ENCODE measurements at places on chromosomes 3 and 15.

- DNase-seq, result no peak
Observed at GRCh38 chr3:15299036-15299435, 33.4 kb downstream of the SH3BP5 start.

GRCh38 chr15:74174958-74175253, 1.4 kb downstream of the ISLR start:
- DNase-seq, result no peak

- DNase-seq, result no peak
Observed at GRCh38 chr3:22231061-22231460, 480.1 kb upstream of the ZNF385D start.

DNA sequence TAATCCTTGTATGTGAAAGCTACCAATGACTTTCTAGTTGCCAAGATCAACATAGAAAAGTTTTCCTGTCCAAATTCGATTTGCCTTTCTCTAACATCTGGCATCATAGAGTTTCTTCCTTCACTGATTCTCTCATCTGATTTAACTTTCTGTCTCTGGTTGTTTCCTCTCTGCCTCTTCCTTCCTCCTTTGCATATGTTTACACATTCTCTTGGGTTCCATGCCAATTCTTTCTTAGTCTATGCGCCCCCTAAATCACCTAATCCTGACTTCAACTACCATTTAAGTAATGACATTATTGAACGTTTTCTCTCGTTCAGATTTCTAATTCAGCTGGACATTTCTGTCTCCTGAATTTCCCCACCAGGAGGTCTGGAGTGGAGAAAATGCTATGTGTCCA, 561.9 kb upstream of the TGFBR2 start:
- no peak for DNase-seq

DNA sequence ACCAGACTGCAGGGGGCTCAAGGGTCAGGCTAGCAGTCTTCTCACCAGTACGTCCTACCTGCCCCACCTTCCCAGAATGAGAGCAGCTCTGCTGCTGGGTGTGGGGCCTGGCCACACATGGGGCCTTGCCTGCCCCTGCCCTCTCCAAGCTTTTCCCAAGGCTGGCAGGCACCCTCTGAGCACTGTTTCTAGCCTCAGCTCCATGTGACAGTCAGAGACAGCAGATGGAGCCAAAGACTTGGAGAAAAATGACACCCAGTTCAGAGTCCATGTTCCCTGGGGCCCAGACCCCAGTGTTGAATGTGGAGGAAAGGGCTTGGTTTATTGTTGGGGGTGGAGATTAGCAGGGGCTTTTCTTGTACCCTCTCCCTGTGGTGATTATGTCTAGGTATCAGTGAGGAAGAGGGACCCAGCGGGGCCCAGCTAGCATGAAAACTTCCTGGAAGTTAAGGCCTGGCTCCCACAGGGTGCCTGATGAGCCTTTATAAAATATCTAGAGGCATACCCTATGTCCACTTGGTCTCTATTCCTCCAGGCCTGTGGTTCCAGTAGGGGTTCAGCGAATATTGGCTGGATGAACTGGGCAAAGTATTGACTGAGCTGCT, 153.8 kb downstream of the EEFSEC start:
- DNase-seq, result no peak

DNA sequence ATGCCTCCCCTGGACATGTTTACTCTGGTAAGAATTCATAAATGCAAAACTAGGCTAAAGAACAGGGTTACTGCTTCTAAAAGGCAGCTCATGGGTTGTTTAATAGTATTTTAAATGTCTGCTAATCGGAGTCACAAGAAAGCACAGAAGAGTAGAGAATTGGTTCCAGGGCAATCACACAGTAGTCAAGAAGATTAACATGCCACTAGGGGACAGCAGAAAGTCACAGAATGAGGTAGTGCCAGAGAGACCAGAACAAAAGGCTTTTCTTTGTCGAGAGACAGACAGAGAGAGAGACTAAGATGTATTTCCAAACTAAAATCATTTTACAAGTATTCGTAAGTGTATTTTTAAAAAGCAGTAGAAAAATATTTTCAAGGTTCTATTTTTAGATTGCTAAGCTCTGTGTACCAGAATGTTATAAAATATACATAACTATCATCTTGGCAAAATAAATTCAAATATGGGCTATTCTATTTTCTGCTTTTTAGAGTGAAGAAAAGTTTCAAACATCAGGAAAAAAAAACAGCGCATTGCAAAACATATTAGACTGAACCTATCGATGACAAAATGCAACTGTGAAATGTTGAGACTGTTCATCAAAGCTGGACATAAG, 78.3 kb upstream of the CDIN1 start:
- DNase-seq, result no peak

GRCh38 chr3:131903988-131904415, 130.8 kb downstream of the CPNE4 start:
- DNase-seq, result no peak

- DNase-seq, result no peak
Observed at GRCh38 chr15:74240002-74240568, 4.0 kb downstream of the CCDC33 start.

DNA sequence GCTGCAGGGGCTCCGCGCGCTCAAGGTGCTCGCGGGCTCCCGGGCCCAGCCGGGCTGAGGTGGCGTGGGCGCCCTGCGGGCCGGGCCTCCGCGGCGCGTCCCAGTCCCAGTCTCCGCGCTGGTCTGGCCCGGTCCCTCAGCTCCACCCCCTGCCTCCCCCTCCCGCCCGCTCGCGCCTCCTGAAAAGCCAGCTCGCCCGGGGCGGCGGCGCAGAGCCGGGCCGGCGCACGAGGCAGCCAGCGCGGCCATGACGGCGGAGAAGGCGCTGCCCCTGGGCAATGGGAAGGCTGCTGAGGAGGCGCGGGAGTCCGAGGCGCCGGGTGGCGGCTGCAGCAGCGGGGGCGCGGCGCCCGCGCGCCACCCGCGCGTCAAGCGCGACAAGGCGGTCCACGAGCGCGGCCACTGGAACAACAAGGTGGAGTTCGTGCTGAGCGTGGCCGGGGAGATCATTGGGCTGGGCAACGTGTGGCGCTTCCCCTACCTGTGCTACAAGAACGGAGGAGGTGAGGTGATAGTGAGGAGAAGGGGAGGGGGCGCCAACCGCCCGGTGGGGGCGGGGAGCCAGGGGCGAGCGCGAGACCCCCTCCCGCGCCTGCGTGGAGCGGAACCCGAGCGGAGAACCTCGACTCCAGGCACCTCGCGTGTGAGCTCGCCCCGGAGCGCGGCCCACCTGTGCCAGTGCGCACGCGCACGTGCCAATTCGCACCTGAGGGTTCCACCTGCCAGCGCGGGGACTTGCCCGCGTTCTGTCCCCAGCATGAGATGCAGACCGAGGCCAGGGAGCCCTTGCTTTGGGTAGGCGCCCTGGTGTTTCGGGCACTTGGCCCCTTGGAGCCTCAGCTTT, at the start of gene SLC6A11:
SLC6A11 (plus strand) TSS at position 210 of the 844 bp plus-strand sequence; CDS start at position 248, 38 bp downstream.
- DNase-seq, result no peak

DNA sequence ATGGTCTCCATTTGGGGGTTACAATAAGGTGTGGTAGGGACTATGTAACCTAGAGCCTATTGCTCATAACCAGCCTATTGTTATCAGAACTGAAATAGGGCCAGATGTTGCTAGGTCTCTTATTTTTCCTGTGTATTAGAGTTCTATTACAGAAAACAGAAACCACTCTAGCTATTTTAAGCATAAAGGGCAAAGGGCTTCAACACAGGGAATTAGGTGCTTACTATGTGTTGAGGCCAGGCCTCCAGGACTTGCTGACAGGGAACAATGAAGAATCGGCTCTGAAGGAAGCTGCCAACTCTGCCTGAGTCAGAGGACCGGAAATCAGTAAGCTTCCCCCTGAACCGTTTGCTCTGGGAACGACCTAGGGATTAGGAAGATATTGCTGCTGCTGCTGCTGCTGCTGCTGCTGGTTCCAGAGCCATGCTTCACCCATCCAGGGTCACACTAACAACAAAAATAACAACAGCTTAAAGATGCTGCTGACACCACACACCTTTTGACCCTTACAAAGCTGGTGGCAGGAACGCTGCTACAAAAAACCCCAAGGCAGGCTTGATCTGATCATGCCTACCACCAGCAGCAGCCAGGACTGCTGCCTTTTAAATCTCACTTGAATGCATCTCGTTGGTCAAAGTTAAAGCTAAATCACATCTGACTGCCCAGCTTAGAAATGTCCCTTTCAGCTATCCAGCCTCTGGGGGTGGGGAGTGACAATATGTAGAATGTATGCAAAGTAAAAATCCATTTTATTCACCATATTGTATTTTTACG, 276.9 kb upstream of the IL12A start:
- no peak for DNase-seq

- DNase-seq, result no peak
Observed at GRCh38 chr15:36803773-36804172, 224.3 kb downstream of the CDIN1 start.

DNA sequence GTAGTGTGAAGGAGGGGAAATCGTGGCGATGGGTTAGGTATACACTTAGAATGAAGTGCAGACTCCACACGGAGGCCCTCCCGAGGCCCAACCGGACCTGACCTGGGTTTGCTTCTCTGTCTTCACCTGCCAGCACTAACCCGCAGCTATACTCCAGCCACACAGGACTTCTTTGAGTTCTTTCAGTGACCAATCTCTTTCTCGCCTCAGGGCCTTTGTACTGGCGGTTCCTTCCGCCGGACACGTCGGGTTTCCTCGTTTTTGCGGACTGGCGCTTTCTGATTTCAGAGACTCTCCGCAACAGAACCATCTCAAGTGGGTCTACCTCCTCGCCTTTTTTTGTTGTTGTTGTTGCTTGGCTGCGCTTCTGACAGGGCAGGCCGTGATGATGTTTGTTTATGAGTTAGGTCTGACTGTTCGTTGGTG, at the start of gene NEIL1:
NEIL1 (plus strand) TSS at position 244 of the 426 bp plus-strand sequence. CDS start 1,867 bp downstream, outside the sequence.
- DNase-seq, result no peak

- DNase-seq, result no peak
Observed at GRCh38 chr15:69395991-69396390, 18.2 kb upstream of the KIF23 start.

- DNase-seq, result no peak
Observed at GRCh38 chr3:120506076-120506827, 55.5 kb upstream of the FSTL1 start.

- DNase-seq, result peak; percentile 69
Observed at GRCh38 chr3:50587806-50588758, 18.8 kb downstream of the HEMK1 start.

DNA sequence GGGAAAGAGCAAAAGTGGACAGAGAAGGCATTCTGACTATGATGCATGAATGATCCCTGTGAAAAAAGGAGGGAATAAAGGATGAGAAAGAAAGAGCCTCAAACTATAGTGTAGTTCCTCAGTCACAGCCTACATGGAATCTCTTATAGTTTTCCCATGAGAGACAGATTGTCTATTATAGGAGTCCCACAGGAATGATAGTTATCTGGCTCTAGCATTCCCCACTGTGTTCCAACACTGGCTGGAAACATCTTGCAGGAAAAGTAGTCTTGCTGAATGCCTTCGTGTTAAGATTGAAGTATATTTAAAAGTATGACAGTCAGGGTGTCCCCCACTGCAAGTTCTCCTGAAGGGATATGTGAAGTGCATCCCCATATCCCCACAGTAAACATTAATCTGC, 641.5 kb upstream of the NECTIN3 start:
- DNase-seq, result no peak

DNA sequence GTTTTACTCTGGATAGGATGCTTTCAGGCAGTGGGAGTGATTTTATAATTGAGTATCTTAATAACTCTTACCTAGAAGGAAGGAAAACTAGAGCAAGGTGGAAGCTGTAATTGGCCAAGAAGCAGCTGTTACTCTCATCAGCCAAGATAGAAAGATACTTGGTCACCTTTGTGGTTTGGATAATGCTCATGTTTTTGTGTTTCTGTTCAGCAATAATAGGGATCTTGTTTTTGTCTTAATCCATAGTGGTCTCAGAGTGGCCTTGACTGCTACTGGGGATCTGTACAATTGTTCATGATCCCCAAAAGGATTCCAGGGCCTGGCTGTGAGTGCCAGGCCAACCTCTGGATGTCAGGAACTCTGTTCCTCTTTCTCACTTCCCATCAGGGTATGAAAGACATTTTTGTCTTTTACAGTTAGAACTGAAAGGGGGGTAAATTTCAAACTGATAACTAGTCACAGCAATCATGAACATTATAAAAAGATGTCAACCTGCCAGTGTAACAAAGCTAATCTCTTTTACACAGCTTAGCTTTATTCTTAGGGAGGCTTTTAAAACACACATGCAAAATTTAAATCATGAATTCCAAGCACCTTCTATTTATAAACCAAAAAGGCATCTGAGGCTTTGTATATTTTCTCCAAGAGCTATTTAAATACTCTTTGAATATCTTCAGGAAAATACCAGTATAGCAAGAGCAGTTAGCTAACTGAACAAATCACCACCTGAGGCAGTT, 6.0 kb downstream of the UBL7 start:
- no peak for DNase-seq

DNA sequence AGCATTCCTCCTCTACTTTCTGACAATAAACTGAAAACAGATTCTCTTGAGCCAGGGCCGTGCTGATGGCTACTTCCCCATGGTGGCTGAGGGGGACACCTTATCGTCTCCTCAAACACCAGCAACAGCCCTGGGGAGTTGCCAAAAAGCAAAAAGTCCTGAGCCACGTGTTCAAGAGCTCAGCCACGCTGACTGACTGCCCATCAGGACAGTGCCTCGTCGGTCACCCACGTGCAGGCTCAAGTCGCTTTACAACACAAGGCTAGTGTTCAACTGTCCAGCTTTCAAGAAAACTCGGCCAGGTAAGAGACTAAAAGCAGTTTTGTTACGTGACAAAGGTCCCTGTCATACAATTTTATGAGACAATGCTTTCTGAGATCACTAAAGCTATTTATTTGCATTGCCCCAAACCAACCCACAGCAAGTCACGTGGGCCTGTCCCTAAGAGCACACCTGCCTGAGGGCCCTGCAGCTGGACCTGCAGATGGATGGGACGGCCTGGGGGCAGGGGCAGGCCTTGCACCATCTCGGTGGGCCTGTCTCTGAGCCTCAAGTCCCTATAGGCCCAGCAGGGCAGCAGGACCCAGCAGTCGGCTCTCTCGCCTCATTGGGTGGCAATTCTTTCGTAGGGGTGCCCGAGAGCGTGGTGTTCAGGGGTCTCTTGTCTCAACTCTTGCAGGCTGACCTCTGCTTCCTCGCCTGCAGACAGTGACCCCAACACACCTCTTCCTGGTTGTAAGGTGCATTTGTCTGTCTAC, 42.7 kb downstream of the NIPA2 start:
- no peak for DNase-seq

Data from GM06990 (cell line).